Stimulated activated CD4-positive, alpha-beta T cell treated with anti-CD3 and anti-CD28 coated beads, Interleukin-1b, Interleukin-23, amount 100 ng/mL, for 1 hour (primary cell): ENCODE measurements at places on chromosomes 7 and 10.

GRCh38 chr7:99034932-99035722 is 108.8 kb downstream of the SMURF1 start:
- DNase-seq = no peak

DNA sequence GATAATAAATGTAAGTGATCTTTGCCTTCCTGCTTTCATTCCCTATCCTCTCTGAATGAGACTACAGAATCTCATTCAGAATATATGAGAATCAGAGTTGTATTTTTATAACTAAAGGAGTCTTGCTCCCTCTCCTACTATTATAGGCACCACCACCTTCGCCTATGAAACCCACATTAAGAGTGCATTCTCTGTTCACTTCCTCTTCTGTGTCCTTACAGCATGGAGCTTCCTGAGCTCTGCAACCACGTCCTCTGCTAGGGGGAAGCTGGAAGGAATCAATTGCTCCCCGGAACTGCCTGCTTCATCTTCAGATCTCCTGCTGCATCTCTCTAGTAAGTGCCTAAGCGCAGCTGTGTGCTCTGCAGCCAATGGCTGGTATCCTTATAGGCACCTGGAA is 820.7 kb downstream of the GRID1 start:
- no peak for DNase-seq

GRCh38 chr10:44064987-44065787 is 319.7 kb downstream of the CXCL12 start:
- no peak for DNase-seq

DNA sequence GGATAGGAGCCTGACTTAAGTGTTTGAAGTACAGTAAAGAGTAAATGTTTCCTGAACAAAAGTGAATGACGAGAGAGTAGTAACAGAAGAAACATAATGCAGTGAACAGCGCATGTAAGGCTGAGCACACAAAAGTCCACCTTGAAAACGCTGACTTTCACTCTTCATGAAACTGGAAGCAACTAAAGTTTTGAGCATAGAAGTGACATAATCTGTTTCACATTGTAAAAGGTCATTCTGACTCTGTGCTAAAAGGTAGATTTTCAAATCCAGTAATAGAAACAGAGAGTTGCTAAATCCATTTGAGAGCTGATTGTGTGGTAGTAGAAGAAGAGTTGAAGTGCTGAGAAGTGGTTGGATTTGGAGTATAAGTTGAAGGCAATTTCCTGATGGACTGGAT is 1037.0 kb downstream of the CNTNAP2 start:
- no peak for DNase-seq

DNA sequence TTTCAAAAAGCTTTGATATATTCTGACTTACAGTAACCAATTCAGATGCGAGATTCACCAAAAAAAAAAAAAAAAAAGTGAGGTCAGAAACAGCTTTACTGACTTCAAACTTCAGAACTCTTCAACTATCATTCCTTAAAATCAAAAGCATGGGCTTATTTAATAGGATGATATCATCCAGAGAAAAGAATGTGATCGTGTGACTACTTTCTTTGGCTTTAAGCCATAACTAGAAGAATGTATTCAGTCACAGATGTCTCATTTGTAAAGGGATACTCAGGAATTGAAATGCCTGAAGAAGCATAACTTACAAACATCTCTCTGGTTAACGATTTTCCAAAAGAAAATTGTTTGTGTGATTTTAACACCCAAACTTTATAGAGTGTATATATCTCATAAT is 11.5 kb downstream of the TPK1 start:
- no peak for DNase-seq

DNA sequence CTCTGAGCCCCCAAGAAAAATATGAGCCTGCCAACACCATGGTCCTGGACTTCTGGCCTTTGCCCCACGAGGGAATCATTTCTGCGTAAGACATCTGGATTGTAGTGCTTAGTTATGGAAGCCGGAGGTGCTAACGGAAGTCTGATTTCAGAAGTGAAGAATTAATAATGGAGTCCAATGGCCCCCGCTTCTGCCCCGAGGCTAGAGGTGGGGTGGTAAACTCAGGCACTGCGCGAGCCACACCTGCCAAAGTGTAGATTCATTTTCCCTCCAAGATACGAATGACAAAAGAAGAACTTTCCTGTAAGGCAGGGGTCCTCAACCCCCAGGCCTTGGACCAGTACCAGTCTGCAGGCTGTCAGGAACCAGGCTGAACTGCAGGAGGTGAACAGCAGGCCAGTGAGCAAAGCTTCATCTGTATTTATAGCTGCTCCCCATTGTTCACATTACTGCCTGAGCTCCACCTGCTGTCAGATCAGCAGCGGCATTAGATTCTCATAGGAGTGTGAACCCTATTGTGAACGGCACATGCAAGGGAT is 22.3 kb downstream of the CNPY1 start:
- DNase-seq = no peak

GRCh38 chr7:51606601-51607154 is 290.1 kb upstream of the COBL start:
- DNase-seq = no peak

DNA sequence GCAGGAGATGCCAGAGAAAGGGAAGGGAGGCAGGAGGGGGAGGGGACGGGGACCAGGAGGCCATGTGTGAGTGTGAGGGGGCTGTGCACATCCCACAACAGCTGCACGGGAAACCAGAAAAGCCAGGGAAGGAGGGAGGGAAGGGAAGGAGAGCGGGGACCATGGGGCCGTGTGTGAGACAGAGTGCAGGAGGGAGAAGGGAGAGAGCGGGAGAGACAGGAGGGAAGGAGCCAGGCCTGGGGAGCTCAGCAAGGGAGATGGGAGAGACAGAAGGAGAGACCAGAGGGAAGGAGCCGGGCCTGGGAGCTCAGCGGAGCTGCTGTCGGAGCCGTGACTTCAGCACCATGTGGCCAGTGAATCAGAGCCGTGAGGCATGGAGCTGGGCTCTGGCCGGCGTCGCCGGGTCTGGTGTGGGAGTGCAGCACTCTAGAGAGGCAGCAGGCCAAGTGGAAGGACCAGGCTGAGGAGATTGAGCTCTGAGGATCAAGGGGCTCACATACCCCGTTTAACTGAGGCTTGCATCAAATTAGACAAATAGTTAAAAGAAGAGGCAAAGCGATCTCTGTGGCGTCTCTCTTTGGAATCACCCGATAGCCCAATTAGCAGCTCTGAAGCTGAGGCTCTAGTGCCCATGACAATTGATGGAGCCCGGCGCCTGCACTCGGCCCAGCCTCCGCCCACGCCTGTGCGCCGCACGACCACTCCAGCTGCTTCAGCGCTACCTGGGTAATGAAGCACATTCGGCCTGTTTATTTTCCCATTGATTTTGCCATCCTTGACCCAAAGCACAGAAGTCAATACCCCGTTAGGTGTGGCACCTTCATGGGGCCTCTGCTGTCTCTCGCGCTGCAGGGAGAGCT is 150.4 kb downstream of the MAD1L1 start:
- no peak for DNase-seq

- no peak for DNase-seq
These were observed at the start of gene NPY for GRCh38 chr7:24283897-24284698. NPY (plus strand) TSS chr7:24284190; CDS start chr7:24285241, 1,051 bp downstream.

- DNase-seq = no peak
These were observed 18.0 kb downstream of the TAS2R40 start for GRCh38 chr7:143239813-143240212.

DNA sequence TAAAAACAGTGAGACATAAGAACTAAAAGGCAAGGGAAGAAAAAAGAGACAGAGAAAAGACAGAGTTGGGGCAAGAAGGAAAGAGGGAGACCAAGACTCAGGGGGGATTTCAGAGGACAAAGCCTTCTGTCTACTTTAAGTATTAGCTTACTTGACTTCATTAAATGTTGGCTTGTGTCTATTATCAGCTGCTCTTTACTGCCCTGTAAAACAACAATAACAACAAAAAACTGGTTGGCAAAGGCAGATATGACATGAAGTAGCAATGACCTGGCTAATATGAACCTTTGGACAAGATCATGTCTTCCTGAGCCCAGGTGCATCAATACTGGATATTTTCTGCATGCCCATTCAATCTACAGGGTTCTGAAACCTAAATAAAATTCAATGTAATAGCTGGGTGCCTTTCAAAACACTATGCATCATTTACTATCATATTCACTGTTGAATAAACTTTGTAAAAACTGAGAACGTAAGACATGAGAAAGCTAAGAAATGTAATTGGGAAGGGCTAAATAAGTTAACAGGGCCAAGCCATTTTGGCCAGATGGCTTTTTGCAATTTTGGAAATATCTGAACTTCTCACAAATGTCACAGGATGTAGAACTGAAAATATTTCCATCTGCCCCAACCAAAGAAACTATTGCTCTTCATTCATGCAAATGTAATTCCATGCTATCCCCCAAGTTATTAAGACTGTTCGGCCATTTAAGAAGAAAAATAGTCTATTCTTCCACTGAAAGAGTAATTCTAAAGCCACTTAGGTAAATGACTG is 49.4 kb downstream of the LRRN3 start:
- no peak for DNase-seq

GRCh38 chr7:134763960-134764359 is 15.5 kb upstream of the CALD1 start:
- DNase-seq = no peak

DNA sequence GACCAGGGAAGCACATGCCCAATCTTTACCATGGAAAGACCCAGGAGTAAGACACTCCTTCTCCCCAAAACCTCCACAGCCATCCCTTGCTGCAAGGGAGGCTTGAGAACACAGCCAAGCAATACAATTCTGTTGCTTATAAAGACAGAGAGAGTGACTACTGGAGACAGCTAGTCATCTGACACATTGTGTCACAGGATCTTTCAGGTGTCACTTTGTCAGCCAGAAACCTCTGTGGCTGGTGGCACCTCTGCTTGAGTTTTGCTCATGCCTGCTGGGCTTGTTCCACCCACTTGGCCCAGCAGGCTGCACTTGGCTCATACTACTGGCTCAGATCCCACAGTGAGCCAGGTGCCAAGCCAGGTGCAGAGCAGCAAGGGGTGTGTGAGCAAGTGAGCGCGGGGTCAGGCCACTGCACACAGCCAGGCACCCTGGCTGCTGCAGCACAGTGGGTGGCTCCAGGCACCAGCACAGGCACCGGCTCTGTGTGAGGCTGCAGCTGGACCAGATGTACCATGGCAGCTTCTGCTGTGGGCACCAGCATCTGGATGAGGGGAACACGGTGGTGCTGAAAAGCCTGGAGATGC is 12.4 kb upstream of the PRLHR start:
- DNase-seq = no peak

- DNase-seq = no peak
These were observed 76.7 kb downstream of the MACC1 start for GRCh38 chr7:20140291-20141001.

GRCh38 chr7:50682079-50682478 is 100.6 kb downstream of the GRB10 start:
- DNase-seq = no peak

- no peak for DNase-seq
These were observed 5.6 kb downstream of the AKR1B15 start for GRCh38 chr7:134554417-134554966.

GRCh38 chr10:84945791-84946190 is 617.4 kb downstream of the CCSER2 start:
- no peak for DNase-seq

DNA sequence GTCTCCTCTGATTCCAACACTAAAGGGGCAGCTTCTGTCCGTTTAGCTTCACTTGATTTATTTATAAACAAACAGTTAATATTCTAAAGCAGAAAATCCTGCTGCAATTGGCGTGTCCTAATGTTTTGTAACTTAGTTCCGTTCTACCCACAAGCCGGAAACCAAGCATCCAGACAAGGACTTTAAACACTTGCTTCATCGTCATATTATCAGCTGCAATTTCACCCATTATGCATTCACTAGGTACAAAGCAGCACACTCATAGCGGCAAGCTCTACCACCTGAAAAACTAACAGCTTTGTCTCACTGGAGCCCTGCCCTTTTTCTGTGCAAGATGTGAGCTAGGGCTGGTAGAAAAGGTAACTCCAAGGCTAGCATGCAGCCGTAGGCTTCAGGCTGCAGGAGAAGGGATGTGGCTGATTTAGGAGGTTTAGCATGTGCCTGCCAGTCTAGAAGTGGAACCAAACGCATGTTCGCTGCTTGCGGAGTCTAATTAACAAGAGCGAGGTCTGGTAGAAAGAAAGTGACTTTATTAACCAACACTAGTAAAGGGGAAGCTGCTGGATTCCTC is 43.7 kb upstream of the BPGM start:
- DNase-seq = no peak

- DNase-seq = no peak
These were observed 427.7 kb downstream of the RPS24 start for GRCh38 chr10:78461333-78461732.

GRCh38 chr10:68561865-68562649 is 1.9 kb downstream of the TET1 start:
- no peak for DNase-seq

DNA sequence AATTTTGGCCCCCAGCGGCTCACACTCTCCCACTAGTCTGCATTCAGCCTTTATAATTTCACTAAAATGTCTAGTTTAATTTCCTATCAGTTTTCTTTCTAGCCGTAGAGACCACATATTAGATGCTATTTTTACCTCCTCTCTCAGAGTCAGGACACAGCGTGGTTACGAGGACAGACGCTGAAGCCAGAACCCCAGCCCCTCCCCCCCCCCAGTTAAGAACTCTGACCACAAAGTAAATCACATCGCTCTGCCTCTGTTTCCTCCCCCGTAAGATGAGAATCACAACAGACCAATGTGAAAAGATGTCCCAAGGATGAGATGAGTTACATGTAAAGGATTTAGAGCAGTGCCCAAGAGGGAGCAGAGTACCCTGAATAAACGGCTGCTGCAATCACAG is 11.1 kb upstream of the TARP start:
- no peak for DNase-seq
